Activated CD4-positive, alpha-beta T cell treated with anti-CD3 and anti-CD28 coated beads for 24 hours (primary cell): ENCODE measurements at places on chromosomes 3 and 15.

- no peak for DNase-seq
These were observed 91.0 kb upstream of the SLC6A11 start for GRCh38 chr3:10725067-10725466.

DNA sequence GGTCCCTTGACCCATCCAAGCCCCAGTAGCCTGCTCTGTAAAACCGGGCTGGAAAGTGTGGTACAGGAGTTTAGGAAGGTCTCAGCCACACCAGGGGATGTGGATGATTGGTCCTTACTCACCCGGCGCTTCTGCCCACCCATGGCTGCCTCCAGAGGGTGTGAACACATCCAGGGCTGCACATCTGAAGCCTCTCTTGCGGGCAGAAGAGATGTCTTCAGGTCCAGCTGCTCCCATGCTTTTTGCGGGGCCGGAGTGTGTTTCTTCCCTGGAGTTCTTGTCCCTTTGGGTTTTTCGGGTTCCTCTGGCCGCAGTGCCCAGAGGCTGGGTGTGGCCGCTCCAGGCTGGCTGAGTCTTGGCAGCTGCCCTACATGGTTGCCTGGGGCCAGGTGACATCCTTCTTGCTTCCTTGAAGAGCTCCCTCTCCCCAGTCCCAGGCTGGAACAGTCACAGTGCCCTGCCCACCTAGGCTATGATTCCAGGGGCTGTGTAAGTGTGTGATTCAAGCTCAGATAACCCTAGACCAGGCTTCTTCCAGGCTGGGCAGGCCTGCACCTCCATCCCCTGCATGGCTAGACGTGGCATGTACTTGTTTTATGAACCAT is 33.9 kb downstream of the HDAC11 start:
- DNase-seq = no peak

DNA sequence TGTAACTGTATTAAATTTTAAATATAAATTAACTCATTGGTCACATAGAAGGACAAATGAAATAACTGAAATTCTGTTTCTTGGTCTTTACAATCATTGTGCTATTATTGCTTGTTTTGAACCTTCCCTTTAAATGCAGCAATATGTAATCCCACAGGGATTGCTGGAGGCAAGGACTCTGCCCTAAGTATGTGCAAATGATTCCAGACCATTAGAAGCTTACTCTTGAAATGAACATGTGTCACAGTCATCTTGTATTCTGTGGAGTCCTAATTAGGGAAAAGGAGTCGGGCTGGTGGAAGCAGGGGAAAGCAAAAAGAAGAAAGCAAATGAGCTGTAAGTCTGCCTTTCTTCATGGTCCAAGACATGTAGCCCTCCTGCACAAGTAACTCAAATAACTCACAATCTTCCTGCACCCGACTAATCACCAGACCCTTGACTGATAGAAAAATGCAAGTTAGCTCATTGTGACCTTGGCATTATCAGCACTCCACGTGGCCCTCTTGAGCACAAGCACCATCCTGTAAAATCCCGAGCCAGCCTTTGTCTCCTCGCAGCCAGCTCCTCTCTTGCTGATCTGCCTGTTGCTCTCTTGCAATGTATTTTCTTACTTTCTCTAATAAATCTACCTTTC is 2.3 kb upstream of the TMPRSS7 start:
- no peak for DNase-seq

- no peak for DNase-seq
These were observed 500.6 kb downstream of the PYDC2 start for GRCh38 chr3:191961529-191961928.
